ENCODE measurements at places on chromosomes 6 and 20.

DNA sequence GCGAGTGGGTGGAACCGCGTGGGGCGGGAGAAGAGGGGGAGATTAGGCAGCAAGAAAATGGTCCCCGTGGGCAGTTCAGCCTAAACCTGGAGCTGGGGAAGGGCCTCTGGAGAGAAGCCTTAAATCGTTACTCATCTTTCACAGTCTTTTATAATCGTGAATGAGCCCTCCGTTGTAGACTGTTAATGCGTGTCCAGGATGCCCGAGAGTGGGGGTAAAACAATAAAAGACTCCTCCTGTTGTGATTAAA is 11.0 kb upstream of the ELOVL5 start:
- DNase-seq, result no peak

GRCh38 chr6:131231891-131232290 is 96.6 kb downstream of the AKAP7 start:
- DNase-seq, result no peak

- DNase-seq, result no peak
Observed at GRCh38 chr6:35718375-35718736, 18.5 kb upstream of the ARMC12 start.

DNA sequence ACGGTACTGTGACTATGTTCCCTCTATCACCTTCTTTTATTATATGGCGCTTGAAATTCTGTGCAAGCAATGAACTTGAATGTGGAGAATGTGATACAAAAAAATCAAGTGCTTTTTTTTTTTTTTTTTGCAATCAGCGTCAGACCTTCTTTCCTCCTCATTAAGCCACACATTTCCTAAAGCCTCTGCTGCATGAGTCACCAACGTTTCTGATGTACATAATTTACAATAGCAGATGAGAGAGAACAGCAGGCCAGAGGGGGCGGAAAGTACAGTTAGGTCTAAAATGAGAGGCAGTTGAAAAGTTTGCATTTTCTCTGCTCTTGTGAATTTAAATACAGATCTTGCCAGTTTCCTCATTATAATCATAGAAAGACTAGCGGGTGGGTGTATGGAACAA is 114.6 kb upstream of the RIPOR2 start:
- DNase-seq, result peak; percentile 45

DNA sequence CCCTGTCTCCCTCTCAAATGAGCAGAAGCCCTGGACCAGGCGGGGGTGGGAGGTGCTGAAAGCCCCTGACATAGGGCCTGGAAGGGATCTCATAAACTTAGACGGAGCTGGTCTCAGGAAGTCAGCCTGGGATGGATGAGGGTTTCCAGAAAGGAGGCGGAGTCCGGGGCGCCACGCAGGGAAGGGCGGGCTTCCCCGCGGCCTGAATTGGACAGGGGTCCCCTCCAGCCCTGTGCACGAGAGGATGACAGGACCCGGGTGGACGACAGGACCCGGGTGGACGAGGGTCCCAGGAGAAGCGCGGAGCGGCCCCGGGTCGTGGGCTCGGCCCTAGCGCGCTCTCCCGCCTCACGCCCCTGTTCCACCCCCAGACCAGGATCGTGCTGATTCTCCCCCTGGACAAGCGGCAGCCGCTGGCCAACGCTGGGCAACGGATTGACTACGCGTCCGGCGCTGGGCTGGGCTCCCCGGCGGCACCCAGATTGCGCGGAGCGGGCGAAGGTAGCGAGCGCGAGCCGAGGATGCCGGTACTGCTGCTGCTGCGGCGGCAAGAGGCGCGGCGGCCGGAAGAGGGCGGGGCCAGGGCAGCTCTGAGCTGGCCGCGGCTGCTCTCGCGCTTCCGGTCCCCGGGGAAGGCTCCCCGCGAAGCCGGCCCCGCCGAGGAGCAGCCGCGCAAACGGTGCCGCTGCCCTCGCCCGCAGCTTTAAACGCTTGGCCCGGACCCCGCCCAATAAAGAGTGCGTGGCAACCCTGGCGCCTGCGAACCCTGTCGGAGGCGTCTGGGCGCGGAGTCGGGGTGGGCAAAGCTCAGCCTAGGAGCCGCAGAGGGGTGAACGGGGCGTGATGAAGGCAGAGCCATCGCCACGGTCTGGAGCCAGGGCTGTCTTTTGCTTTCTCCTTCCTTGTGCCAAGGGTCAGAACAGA is 1.3 kb downstream of the C20orf144 start:
- DNase-seq, result peak; percentile 77

DNA sequence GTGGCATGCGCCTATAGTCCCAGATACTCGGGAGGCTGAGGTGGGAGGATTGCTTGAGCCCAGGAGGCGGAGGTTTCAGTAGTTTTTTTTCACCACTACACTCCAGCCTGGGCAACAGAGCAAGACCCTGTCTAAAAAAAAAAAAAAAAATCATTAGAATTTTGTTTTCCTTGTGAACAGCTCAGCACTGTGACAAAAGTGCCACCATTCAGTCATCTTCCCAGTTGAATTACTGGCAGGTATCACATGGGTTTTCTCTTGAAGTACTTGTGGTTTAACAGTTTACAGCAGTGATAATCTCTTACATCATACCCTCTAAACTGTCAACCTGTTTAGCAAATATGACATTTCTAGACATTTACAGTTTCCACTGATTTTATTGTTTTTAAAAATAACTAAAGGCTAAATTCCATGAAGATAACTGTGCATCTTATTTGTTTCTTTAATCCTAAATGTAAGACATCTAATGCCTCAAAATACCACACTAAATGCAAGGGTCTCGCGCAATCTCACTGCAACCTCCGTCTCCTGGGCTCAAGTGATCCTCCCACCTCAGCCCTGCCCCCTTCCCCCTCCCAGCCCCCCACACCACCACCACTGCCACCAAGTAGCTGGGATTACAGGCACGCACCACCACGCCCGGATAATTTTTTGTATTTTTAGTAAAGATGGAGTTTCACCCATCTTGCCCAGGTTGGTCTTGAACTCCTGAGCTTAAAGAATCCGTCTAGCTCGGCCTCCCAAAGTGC is 7.0 kb downstream of the TRPC4AP start:
- no peak for DNase-seq

All from effector memory CD8-positive, alpha-beta T cell (primary cell).